ENCODE measurements at places on chromosomes 5 and 9.

- no peak for DNase-seq
Measured at GRCh38 chr5:139664086-139664693, 16.0 kb downstream of the CXXC5 start.

DNA sequence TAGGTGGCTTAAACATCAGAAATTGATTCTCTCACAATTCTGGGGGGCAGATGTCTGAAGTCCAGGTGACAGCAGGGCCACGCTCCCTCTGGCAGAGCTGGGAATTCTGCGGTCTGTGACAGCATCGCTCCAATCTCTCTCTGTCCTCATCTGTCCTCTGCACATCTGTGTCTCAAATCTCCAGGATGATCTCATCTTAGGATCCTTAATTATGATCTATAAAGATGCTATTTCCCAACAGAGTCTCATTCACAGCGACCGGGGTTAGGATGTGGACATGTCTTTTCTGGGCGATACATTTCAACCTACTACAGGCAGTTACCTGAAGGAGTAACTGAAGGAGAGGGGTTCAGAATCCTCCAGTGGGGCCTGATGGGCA, 31.4 kb downstream of the ANKRD33B start:
- DNase-seq, result no peak

DNA sequence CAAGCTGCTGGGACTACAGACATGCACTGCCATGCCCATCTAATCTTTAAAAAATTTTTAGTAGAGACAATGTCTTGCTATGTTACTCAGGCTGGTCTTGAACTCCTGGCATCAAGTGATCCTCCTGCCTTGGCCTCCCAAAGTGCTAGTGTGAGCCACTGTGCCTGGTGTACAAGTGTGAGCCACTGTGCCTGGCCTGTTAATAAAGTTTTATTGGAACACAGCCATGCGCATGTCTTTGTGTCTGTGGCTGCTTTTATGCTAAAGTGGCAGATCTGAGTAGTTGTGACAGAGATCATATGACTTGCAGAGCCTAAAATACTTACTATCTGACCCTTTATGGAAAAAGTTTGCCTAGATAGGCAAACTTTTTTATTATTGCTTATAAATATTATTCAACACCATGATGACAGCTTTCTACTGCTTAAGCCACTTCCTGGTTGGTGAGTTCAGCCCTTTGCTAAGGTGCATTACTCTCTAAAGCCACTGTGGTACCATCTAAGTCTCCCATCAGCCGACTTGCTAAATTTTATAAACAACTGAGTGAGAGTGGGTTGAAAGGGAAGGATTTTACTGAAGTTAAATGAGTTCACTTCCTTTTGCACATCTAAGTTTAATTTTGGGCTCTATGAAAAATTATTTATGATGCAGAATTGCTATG, 133.5 kb downstream of the RASGRF2 start:
- DNase-seq, result no peak

DNA sequence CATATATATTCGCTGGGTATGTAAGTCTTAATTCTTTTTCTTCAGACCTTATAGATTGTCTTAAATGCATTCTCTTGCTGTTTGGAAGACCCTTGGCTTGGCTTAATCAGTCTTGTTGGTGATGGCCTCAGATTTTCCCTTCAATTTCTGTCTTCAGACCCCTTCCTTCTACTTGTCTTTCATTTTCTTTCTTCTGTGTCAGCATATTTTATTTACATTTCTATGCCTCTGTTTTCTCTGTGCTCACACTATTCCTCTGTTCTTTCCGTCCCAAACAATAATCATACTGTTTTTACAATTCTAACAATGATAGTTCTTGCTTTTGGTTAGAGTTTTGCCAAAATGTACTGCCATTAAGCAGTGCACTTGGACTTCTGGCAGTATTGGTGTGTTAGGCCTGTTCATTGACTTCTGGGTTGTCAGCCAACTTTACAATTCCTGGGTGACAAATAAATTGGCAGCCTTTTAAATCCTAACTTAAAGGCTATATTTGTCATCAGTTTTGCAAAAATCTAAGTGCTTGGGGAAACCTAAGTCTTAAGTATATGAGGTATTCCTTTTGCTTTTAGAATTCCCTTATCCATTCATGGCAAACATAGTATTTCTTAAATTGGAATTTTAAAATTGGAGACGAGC, 8.0 kb downstream of the SRFBP1 start:
- no peak for DNase-seq

DNA sequence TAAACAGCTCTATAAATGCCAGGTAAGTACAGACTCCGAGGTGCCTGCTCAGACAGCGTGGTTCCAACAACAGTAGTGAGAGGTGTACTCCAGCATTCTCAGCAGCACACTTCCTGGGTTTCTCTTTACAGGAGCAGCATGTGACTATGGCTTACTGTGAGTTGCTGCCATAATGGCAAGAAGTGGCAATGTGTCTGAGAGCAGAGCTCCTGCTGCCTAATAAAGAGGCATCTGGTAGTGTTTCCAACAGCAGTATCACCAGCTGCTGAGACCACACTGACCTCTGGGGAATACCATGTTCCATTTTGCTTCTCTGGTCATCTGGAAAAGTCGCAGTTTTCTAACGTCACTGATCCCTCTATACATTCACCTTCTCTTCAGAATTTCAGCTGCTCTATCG, 398.2 kb downstream of the SLCO4C1 start:
- DNase-seq, result no peak

GRCh38 chr5:116396476-116397099, 178.0 kb downstream of the SEMA6A start:
- DNase-seq, result no peak

- DNase-seq, result no peak
Measured at GRCh38 chr9:4417578-4418325, 72.5 kb upstream of the SLC1A1 start.

- DNase-seq, result no peak
Measured at GRCh38 chr9:113381909-113382411, 5.2 kb upstream of the HDHD3 start.
